ENCODE measurements at places on chromosomes 1 and 21.

DNA sequence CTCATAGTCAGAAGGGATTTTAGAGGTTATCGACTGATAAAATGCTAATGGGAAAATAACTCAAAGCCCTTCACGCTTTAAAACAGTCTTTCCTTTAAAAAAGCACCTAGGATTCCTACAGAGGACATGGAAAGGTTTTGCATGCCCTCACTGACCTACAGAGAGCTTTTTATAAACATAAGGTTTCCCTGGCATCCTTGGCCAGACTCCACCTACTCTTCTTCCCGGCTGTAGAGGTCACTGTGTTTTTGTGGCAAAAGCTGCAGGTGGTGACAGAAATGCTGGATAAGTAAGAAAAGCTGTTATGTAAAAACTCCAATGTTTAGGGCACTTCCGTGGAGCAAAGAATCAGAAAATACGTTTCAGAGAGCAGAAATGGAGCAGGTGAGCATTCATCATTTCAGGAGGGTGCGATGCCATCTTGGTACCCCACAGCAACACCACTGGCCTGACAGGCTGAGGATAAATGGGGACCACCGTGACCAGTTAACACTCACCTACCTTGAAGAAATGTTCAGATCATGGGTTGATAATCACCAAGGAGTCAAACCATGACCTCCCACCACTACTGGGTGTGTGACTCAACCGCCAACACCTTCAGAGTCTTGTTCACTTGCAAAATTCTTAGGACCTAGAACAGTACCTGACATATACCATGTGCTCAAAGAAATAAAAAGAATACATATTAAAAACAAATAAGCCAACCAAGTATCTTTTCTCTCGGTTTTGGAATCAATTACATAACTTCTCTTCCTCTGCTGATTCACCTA lies 46.6 kb downstream of the SSBP3 start:
- H3K27ac ChIP-seq = no peak overlapping the region
- no peak for DNase-seq
- no peaks in the 10 kb centered on the region for H3K27me3 ChIP-seq
- H3K4me3 ChIP-seq = no peak overlapping the region
- peaks cover 30% of the 10 kb centered on the region for H3K4me1 ChIP-seq

DNA sequence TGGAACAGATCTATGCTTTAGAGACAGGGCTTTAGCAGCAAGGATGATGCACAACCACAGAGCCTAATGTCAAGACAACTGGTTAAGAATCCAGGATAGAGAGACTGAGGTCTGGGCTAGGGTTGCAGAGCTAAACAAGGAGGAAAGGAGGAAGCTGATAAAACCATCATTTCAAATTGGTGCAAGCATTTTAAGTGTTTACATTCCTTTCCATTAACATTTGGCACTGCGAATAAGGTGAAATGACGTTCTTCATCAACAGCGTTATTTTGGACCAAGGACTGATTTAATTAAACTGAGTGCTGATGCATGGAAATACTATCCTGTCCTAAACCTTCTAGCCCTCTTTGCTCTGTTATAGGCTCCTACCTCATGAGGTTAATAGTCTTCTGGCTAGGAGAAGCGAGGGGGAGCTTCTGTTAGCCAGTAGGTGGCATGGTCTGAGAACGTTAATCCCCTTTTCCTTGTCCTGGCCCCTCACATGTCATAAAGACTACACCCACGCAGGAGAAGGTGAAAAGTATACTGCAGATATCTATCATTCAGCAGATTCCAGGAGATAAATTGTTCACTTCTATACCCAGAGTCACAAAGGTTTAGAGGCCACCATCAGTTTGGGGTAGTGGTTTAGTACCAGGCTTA lies 7.6 kb upstream of the C1orf21 start:
- no peak overlapping the region for H3K27ac ChIP-seq
- no peaks in the 10 kb centered on the region for H3K4me1 ChIP-seq
- no peak overlapping the region for H3K4me3 ChIP-seq
- H3K27me3 ChIP-seq = no peaks in the 10 kb centered on the region

DNA sequence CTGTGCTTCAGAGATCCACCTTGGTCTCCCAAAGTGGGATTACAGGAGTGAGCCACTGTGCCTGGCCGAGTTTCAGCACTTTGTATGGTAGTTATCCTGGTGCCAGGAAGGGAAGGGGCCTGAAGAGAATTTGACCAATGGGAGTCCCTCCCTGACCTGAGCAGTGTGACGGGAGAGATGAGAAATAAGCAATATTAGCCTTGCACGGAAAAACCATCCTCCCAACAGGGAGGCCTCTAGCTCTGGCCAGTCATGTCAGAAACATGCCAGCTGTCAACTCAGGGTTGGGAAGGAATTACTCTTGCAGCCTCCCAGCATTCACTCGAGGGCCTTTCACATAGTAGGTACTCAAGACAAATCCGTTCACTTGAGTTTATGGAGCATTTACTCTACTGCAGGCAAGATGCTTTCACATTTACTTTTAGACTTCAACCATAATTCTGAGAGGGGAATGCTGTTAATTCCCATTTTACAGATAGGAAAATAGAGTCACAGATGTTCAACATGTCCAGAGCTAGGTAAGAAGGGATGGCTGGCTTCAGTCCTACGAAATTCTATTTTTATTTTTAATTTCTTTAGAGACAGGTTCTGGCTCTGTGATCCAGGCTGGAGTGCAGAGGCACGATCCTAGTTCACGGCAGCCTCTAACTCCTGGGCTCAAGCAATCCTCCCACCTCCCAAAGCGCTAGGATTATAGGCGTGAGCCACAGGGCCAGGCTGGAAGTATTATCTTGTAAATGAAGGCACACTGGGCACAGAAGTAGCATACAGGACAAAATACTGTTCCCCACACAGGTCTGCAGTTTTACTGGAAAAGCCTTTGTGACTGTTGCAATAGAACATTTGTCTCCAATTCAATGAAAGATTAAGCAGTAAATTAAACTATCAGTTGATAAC lies 3.2 kb upstream of the ATP13A2 start:
- peaks cover 20% of the 10 kb centered on the region for H3K4me1 ChIP-seq
- no peak for DNase-seq
- H3K27ac ChIP-seq = no peak overlapping the region
- peaks cover 8% of the 10 kb centered on the region for H3K36me3 ChIP-seq
- no peak overlapping the region for H3K4me3 ChIP-seq

DNA sequence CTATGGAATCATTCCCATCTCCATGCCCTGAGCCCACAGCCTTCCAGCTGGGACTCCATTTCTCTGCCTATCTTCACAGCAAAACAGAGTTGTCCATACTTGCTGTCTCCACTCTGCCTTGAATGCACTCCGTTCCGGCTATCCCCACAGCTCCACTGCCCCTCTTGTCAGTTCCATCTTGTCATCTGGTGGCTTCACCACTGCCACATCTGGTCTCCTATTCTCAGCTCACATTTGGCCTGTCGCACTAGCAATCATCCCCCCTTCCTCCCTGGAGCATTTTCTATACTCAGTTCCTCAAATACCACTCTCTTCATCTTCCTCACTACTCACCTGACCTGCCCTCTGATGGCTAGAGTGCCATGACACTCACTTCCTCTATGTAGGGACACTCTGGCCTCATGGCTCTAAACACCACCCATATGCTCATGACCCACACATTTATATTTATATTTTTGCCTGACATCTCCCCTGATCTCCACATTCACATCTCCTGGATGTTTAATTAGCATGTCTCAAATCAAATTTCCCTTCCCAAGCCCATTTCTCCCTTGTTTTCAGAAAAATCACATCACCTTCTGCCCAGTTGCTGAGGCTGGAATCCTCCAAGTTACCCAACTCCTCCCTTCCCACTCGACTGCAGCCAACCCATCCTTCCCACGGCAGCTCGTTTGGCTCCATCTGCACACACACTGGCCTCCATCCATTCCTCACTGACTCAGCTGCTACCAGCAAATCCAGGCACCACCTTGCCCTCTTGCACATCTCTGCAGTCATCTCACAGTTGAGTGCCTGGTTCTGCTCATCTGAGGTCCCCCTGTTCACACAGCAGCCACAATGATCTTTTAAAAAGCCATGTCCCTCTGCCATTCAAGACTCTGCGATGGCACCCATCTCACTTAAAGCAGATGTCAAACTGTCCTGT lies 6.1 kb downstream of the ZNF692 start:
- no peak for DNase-seq
- peak overlapping the region; percentile 19 for H3K27ac ChIP-seq
- peaks cover 41% of the 10 kb centered on the region for H3K36me3 ChIP-seq
- no peak overlapping the region for H3K4me3 ChIP-seq
- no peaks in the 10 kb centered on the region for H3K27me3 ChIP-seq
- H3K4me1 ChIP-seq = peaks cover 14% of the 10 kb centered on the region

DNA sequence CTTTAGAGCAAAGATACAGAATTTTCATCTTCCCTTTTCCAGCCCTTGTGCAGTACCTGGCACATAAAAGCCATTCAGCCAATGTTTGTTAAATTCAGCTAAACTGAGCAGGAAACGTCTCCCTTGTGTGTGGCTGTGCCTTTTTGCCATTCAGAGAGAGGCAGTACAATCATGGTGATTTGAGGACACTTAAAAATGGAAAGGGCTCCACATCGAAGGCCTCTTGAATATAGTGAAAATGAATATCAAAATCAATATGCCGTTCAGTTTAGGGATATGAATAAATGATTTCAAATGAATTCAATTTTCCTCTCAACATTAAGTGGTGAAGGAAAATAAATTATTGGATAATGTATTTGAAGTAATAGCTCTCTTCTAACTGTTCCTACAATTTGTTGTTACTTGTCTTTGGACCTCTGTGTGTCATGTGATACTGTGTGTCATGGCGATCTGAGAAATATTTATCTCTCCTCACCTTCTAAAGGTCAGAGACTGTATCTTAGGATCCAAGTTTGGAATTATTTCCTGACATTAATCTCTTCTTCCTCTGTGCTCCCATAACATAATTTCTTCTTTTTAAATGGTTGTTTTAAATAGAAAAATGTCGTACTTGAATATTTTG lies 355.6 kb upstream of the ST6GALNAC5 start:
- H3K36me3 ChIP-seq = no peaks in the 10 kb centered on the region
- DNase-seq = no peak
- no peaks in the 10 kb centered on the region for H3K27me3 ChIP-seq
- no peak overlapping the region for H3K4me3 ChIP-seq

DNA sequence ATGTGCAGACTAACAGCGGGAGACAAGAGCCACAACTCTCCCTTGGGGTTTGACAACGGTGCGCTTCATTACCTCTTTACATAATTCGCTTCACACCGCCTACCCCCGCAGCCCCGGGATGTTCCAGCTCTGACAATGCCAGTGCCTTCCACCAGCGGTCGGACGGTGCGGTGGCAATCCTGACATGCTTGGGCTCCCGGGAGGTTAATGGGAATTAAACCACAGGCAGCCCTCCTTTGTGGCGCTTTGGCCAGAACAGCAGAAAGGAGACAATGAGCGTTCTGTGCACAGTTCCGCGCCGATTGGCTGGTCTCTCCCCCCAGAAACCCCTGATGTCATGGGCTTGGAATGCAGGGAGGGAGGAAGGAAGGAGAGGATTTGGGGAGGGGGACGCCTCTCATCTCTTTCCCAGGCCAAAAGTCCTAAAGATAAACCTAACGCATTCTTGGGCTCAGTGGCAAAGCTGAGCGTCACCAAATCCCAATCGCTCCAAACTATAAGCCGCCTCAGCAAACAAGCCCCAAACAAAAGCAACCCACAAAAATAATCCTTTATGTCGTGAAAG lies 1.3 kb downstream of the CNN3 start:
- H3K27ac ChIP-seq = peak overlapping the region; percentile 100
- no peaks in the 10 kb centered on the region for H3K27me3 ChIP-seq
- peak; percentile 22 for DNase-seq

- peaks cover 2% of the 10 kb centered on the region for H3K36me3 ChIP-seq
- peak; percentile 84 for DNase-seq
- peak overlapping the region; percentile 72 for H3K4me3 ChIP-seq
Measured at GRCh38 chr1:16205891-16206546, 6.4 kb downstream of the ARHGEF19 start.

- H3K4me1 ChIP-seq = no peaks in the 10 kb centered on the region
- peak; percentile 34 for DNase-seq
- H3K36me3 ChIP-seq = no peaks in the 10 kb centered on the region
- no peak overlapping the region for H3K27ac ChIP-seq
Measured at GRCh38 chr1:41977326-41977725, 58.6 kb upstream of the HIVEP3 start.

DNA sequence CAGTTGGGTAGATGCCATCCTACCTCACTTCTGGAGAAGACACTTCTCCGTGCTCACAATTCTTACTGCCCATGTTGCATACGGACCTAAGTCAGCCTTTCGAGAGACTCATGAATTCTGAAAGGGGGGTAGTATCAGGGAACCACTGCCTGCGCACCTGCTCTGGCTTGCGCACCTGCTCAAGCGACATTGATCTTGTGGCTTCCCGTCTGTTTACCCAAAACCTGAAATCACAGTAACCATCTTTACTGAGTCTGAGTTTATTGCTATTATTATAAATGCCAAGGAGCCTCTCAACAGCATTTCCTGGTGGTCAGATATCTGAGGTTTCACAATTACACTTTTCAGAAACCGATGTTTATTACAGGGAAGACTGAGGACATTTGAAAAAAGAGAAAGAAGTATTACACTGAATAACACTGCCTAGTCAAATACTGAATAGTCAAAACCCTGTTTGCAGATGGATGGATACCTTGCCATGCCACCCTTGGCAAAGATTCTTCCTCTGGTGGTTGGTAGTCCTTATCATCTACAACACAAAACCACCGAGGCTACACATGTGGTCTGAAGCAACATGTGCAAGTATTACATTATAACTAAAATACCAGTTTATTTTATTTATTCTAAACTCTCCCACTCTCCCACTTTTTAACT lies 208.7 kb downstream of the SIPA1L2 start:
- no peak for DNase-seq
- H3K27me3 ChIP-seq = no peaks in the 10 kb centered on the region
- H3K36me3 ChIP-seq = peaks cover 5% of the 10 kb centered on the region
- H3K4me1 ChIP-seq = no peaks in the 10 kb centered on the region
- H3K27ac ChIP-seq = no peak overlapping the region

GRCh38 chr1:27622828-27623227 lies 12.2 kb downstream of the FGR start:
- peaks cover 39% of the 10 kb centered on the region for H3K4me1 ChIP-seq
- peaks cover 11% of the 10 kb centered on the region for H3K36me3 ChIP-seq
- DNase-seq = peak; percentile 42
- no peak overlapping the region for H3K27ac ChIP-seq
- no peaks in the 10 kb centered on the region for H3K27me3 ChIP-seq
- H3K4me3 ChIP-seq = no peak overlapping the region

GRCh38 chr1:2943686-2944260 lies 77.5 kb upstream of the ACTRT2 start:
- no peak overlapping the region for H3K27ac ChIP-seq
- no peaks in the 10 kb centered on the region for H3K27me3 ChIP-seq
- H3K4me1 ChIP-seq = no peaks in the 10 kb centered on the region

DNA sequence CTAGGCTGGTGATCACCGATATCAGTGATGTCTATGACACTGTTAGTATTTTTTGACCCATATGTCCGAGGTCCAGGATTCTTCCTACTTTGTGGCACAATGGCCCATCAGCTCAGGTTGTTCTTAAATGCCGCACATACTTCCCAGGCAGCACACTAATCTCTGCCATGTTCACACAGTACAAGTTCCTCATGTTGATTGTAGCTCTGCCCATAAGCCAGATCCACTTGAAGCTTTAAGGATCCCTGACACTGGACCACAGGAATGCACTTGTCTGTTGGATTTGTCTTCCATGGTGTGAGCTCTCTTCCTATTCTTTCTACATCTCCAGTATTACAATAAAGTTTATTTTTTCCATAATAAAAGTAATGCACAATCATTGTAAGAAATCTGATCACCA lies 69.5 kb downstream of the DDX20 start:
- H3K36me3 ChIP-seq = no peaks in the 10 kb centered on the region
- H3K27me3 ChIP-seq = no peaks in the 10 kb centered on the region
- no peak overlapping the region for H3K4me3 ChIP-seq
- H3K4me1 ChIP-seq = no peaks in the 10 kb centered on the region
- no peak overlapping the region for H3K27ac ChIP-seq
